Mucosa of descending colon (tissue), 3 donors: ENCODE measurements at places on chromosomes 4 and X.

- no peak for DNase-seq
Measured at GRCh38 chr4:14652522-14652921, 349.8 kb upstream of the CPEB2 start.

DNA sequence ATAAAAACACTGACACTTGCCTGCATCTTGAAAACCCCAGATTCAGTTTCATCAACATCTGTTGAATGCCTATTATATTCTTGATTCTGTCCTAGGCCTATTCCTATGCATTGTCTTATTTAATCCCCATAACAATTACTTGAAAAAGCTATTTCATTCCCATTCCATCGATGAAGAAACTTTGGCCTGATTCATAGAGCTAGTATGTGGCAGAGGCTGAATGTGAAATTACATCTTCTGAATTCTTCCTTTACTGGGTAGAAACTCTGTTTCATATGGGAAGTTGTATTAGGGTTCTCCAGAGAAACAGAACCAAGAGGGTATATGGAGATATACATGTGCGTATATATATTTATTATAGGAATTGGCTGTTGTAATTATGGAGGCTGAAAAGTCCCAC, 35.0 kb upstream of the SLC4A4 start:
- DNase-seq = no peak

GRCh38 chr4:1469607-1470392, 63.6 kb upstream of the NKX1-1 start:
- DNase-seq = no peak

DNA sequence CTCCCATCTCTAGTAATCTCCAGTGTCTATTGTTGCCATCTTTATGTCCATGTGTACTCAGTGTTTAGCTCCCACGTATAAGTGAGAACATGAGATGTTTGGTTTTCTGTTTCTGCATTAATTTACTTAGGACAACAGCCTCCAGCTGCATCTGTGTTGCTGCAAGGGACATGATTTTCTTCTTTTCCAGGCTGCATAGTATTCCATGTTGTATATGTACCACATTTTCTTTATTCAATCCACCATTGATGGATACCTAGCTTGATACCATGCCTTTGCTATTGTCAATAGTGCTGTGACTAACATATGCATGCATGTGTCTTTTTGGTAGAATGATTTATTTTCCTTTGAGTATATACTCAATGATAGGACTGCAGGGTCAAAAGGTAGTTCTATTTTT, 18.6 kb upstream of the ANKRD17 start:
- no peak for DNase-seq

DNA sequence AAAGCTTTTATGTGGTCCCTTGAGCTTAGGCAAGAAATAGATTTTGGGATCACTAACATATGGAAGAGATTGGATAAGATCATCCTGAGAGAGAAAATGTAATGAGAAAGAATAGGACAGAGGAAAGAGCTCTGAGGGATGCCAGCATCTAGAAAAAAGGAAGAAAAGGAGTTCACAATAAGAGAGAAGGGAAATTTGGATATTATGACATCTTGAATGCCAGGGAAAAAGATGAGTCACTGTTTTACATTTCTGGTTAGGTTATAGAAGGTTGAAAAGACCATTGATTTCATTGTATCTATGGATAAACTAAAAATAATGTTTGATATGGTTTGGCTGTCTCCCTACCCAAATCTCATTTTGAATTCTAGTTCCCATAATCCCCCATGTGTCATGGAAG, 208.5 kb downstream of the MAD2L1 start:
- no peak for DNase-seq

DNA sequence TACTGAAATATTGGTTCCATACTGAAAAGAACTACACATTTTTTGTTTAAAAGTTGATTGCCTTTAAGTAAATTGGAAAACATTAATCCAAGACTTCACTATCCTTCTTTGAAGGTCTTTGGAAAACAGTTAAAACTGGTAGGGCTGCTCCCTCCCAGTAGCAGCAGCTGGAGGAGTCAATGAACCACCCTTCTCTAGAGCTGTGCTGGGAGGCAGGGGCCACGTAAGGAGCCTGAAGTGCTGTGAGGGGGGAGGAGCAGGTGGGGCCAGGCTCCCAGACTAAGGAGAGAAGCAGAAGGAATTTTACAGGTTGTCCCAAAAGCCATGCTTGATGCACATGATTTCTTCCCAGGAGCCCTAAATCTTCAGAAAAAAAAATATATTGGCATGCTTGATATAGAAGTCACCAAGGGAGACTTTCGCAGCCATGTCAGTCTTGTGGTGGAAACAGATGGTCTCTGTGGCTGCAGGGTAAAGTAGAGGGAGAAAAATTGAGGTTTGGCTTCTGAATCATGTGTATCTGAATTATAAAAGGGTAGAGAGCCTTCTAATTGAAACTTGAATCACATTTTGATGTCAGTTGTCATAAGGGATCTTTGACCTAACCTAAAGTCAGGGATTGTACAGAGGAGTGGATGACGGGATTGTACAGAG, 673.2 kb upstream of the FRG1 start:
- DNase-seq = no peak

DNA sequence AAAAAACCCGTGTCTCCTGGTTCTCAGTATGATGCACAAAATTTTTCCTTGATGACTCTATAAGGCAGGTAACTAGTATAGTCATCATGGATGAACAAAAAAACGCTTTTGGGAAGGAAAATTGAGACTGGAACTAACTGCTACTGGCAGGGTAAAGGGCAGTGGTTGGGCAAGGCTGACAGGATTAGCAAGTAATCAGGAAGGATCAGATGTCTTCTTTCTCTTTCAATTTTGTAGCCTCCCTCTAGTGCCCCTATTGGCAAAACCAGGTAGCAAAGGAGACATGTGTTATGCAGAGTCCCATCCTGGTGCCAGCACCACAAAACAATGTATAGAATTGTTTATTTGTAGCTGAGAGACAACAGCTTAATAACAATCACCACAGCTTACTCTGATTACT, 12.8 kb upstream of the SLITRK4 start:
- no peak for DNase-seq

- DNase-seq = no peak
Measured at GRCh38 chr4:175536852-175537453, 275.1 kb downstream of the GPM6A start.

DNA sequence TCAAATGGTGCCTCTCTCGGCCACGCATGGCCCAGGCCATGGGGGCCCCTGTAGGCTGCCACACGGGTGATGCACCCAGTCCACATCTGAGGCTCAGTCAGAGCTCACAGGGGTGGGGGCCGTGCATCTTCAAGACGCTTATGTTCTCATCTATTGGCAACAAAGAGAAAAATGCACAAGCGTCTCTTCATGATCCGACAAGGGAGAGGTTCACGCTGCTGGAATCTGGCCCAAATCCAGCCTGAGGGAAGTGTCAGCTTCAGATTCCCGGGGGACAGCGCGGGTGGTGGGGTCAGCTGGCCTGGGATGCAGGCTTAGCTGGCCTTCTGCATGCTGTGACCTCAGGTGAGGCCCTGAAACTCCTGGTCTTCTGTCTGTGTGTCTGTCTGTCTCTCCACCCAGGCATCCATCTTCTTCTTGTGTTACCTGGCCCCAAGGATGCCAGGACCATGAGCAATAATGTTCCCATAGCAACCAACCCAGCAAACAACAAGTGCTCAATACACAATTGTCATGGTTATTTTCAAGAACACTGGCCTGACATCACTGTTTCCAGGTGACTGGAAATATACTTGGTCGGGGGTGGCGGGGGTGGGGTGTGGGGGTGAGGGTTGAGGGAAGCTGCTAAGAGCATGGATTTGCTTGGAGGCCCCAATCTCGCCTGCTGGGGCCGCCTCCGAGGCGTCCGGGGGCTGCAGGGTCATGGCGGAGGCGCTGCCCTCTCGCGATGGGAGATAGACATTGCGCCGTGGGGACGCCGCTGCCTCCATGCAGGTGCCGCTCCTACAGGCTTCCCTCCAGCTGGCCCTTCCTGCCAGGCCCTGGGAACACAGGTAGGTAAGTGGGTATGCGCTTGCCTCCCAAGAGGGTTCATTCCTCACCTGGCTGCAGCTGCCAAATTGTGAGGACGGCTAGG, 48.3 kb downstream of the ABLIM2 start:
- DNase-seq = no peak

- no peak for DNase-seq
Measured at GRCh38 chr4:183129675-183130074, 30.6 kb downstream of the WWC2 start.

DNA sequence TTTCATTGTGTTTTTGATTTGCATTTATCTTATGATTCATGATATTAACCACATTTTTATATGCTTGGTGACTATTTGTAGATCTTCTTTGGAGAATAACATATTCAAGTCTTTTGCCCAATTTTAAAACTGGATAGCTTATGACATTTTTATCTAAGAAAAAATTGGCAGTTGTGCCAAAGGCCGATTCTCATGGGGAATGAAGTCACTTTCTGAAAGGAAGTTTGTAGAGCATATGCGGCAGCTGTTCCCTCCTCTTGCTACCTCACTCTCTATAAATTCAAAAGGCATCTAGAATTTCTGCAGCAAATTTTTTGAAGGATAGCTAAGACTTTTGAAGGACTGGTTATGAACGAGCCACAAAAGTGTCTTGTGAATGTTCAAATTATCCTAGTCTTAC, 2353.5 kb downstream of the ARAP2 start:
- no peak for DNase-seq

DNA sequence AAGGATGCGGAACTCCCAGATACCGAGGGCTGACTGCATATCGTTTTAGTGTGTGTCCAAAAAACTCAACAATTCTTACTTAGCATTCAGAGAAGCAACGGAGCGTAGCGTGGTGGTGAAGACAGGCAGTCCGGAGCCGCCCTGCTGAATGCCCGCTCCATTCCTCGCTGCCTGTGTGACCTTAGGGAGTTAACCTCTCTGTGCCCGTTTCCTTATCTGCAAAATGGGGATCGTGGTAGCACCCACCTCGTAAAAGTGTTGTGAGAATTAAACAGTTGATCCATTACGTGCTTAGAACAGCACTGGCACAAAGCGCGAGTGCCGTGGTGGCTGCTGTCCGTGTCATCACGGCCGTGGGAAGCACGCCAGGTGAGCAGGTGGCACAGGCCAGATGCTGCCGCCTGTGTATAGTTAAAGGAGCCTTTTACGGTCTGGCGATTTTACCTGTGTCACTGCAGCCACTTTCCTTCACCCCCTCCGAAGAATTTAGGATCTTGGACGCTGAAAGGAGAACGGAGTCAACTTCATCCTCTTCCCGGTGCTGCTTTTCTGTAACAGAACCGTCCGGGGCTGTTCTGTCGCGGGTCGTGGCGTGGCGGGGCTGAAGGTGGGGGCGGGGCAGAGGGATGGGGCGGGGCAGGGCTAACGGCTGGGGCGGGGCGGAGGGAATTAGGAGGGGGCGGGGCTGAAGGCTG, 885 bp downstream of the CCDC110 start:
- peak; percentile 83 for DNase-seq

DNA sequence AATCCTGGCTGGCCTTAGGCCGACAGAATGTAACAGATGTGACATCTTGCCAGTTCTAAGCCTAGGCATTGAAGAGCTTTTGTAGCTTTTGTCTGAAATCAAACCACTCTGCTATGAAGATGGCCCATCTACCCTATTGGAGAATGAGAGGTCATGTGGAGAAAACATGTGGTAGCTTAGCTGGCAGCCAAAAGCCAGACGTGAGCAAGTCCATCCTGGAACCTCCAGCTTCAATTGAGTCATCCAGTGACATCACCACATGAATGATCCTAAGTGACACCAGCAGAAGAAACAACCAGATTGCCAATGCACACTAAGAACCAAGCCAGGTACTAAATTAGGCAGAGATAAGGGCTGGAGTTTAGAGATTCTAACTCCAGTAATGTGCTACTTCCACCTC, 154.8 kb upstream of the ZFP42 start:
- no peak for DNase-seq

DNA sequence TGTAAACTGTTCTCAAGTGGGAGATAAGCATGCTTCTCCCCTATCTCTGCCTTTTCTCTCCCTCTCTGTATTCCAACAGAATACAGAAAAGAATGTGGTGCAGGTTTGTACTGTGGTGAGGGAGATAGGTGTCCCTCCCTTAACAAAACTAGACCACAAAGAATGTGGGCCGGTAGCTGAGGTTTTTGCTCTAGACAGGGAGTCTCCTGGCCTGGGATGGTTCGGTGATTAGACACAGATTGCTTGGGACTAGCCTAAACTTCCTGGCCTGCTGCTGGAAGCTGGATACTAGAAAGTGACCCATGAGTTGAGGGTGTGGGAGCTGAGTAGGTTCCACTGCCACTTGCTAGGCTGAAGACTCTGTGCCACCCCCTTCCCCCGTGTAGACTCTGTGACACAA, 143.0 kb downstream of the CXXC4 start:
- no peak for DNase-seq

- DNase-seq = no peak
Measured at GRCh38 chrX:108211301-108211700, 119.7 kb downstream of the ATG4A start.

DNA sequence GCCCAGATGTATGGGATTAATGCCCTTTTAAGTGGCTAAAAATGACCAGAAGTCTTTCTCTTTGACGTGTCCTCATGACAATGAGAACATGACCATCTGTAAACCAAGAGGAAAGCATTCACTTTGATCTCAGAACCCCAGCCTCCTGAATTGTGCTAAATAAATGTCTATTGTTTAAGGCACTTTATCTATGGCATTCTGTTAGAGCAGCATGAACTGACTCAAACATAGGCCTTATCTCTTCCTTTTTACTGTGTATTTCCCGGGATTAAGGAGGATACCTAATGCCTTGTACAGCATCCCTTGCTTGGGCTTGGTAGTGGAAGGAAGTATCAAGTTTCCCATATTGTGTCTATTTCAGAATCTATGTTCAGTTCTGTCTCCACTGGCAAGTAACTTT, 47.2 kb upstream of the HS3ST1 start:
- no peak for DNase-seq

DNA sequence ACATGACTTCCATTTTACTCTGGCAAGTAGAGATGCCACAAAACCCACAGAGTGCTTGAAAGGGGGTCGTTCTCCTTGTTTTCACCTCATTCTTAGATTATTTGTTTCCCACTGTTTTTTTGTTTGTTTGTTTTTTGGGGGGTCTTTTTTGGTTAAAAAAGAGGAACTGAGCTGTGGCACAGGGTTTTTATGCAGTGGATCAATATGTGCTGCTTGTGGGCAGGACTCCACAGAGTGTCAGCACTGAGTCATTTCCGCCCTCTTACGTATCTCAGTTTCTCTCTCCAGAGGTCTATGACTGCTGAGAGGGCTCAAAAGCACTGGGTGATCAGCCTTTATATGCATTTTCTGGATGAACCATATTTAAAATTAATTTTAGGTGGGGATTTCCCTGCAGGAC, 268.1 kb upstream of the GRID2 start:
- no peak for DNase-seq

DNA sequence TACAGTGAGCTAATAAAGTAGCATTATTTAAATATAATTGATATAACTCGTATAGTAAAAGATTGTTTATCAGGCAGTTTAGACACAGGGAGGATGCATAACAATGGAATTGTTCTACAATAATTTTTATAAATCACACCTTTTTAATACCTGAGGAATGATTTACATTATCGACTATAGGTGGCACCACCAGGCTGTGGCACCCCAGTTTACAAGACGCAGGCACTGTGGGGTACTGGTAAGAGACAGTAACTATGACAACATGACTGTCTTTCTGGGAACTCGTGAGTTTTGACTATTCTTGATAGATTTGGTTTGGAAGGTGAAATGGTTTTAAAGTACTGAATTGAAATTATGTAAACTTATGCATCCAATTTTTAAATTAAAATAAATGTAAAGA, 27.1 kb upstream of the STBD1 start:
- DNase-seq = no peak

GRCh38 chr4:24476282-24476681, 108.1 kb downstream of the DHX15 start:
- DNase-seq = no peak
